ENCODE measurements at places on chromosomes 7 and 10.

GRCh38 chr7:30702200-30702599, 19.9 kb upstream of the CRHR2 start:
- no peak for DNase-seq

- DNase-seq, result peak; percentile 70
These were observed 56.8 kb upstream of the FAM171A1 start for GRCh38 chr10:15427843-15428414.

DNA sequence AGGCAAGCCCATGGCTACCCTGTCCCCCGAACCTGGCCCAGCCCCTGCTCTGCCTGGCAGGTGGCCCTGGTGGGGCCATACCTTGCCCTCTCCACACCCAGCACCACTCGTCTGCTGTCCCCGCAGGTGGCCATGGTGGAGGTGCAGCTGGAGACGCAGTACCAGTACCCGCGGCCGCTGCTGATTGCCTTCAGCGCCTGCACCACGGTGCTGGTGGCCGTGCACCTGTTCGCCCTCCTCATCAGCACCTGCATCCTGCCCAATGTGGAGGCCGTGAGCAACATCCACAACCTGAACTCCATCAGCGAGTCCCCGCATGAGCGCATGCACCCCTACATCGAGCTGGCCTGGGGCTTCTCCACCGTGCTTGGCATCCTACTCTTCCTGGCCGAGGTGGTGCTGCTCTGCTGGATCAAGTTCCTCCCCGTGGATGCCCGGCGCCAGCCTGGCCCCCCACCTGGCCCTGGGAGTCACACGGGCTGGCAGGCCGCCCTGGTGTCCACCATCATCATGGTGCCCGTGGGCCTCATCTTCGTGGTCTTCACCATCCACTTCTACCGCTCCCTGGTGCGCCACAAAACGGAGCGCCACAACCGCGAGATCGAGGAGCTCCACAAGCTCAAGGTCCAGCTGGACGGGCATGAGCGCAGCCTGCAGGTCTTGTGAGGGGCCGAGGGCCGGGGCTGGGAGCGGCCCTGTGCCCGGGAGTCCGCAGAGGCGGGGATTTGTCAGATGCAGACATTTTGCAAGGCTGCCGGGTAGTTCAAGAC, 13.2 kb downstream of the ORAI2 start:
- DNase-seq, result no peak

GRCh38 chr10:51876503-51876902, 177.1 kb upstream of the CSTF2T start:
- no peak for DNase-seq

- no peak for DNase-seq
These were observed 14.1 kb downstream of the SUMF2 start for GRCh38 chr7:56078196-56078595.
